Activated T-helper 2 cell treated with anti-CD3 and anti-CD28 coated beads, Interferon-gamma antibody, Interleukin-2, Interleukin-4, amounts not matched to agents 10 μg/mL and 5 μg/mL and 100 μg/mL, durations not matched to agents 14 hours and 24 hours and 36 hours (primary cell): ENCODE measurements at places on chromosomes 2 and 18. TPM values are rescaled to one million over a fixed set of nuclear protein-coding genes. Genes with fewer than 3 reads are reported as not detected.

- peaks cover 8% of the 10 kb centered on the region for H3K4me1 ChIP-seq
- no peak overlapping the region for H3K4me3 ChIP-seq
- no peak overlapping the region for H3K27ac ChIP-seq
- H3K27me3 ChIP-seq = peaks cover 6% of the 10 kb centered on the region
Observed at GRCh38 chr2:45287045-45287444, 277.8 kb upstream of the SIX2 start.

- H3K36me3 ChIP-seq = no peaks in the 10 kb centered on the region
- no peaks in the 10 kb centered on the region for H3K27me3 ChIP-seq
- no peaks in the 10 kb centered on the region for H3K4me1 ChIP-seq
- no peak overlapping the region for H3K27ac ChIP-seq
- no peak for DNase-seq
Observed at GRCh38 chr18:78919956-78920355, 59.7 kb upstream of the SALL3 start.

GRCh38 chr2:173221937-173222594 is 132.6 kb upstream of the CDCA7 start:
- peaks cover 5% of the 10 kb centered on the region for H3K36me3 ChIP-seq
- no peak for DNase-seq
- no peak overlapping the region for H3K27ac ChIP-seq
- peaks cover 6% of the 10 kb centered on the region for H3K4me1 ChIP-seq

CTNNA2 gene
- not detected in 2 replicates for total RNA-seq

GRCh38 chr2:184834699-184835397 is 236.5 kb downstream of the ZNF804A start:
- H3K27me3 ChIP-seq = no peaks in the 10 kb centered on the region
- no peak for DNase-seq
- no peaks in the 10 kb centered on the region for H3K36me3 ChIP-seq
- H3K27ac ChIP-seq = no peak overlapping the region
- no peak overlapping the region for H3K4me3 ChIP-seq
- H3K4me1 ChIP-seq = no peaks in the 10 kb centered on the region

DNA sequence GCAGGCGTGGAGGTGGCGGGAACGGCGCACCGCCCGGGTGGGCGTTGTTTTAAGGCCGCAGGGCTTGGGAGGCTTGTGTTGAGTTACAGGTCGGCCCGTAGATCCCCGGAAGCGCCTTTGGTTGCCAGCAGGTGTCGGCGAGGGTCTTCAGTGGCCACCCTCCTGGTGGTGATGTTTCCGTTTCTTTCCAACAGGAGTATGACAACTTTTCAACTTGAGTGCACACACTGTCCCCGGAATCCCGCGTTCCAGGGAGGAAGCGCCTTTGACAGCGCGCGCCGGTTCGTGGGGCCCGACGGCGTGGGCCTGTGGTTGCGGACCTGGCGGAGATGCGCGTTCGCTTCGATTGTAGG is 1.0 kb upstream of the HDAC4 start:
- H3K4me1 ChIP-seq = peaks cover 28% of the 10 kb centered on the region
- peaks cover 23% of the 10 kb centered on the region for H3K36me3 ChIP-seq
- H3K27me3 ChIP-seq = peaks cover 9% of the 10 kb centered on the region
- peak overlapping the region; percentile 91 for H3K4me3 ChIP-seq
- DNase-seq = no peak
- peak overlapping the region; percentile 99 for H3K27ac ChIP-seq

DNA sequence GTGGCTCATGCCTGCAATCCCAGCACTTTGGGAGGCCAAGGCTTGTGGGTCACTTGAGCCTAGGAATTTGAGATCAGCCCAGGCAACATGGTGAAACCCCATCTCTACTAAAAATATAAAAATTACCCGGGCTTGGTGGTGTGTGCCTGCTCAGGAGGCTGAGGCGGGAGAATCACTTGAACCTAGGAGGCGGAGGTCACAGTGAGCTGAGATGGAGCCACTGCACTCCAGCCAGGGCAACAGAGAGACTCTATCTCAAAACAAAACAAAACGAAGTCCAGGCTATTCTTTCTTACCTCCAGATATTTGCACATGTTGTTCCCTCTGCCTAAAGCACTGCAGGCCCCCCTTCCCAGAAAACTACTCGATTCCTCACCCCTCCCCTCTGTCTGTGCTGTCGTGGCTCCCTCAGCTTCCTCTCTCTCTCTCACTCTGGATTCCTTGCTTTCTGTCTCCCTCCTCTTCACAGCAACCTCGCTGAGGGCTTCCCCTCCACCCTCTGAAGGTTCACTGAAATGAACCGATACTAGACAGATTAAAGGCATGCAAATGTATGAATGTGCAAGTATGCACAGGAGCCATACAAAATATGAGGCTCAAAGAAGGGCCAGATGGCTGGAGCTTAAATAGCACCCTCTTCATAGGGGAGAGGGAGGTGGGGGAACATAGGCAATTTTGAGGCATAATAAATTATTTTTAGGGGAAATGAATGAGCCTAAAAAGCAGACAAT is 18.5 kb downstream of the TMEM177 start:
- peaks cover 6% of the 10 kb centered on the region for H3K4me1 ChIP-seq
- no peak for DNase-seq
- H3K4me3 ChIP-seq = no peak overlapping the region
- H3K27ac ChIP-seq = no peak overlapping the region

SH2D6 gene
- 0.48 and 1.3 TPM in 2 replicates for total RNA-seq

- H3K4me1 ChIP-seq = no peaks in the 10 kb centered on the region
- no peaks in the 10 kb centered on the region for H3K27me3 ChIP-seq
- no peak overlapping the region for H3K4me3 ChIP-seq
- H3K36me3 ChIP-seq = no peaks in the 10 kb centered on the region
- no peak overlapping the region for H3K27ac ChIP-seq
Observed at GRCh38 chr2:71595569-71595968, 142.2 kb downstream of the DYSF start.

DNA sequence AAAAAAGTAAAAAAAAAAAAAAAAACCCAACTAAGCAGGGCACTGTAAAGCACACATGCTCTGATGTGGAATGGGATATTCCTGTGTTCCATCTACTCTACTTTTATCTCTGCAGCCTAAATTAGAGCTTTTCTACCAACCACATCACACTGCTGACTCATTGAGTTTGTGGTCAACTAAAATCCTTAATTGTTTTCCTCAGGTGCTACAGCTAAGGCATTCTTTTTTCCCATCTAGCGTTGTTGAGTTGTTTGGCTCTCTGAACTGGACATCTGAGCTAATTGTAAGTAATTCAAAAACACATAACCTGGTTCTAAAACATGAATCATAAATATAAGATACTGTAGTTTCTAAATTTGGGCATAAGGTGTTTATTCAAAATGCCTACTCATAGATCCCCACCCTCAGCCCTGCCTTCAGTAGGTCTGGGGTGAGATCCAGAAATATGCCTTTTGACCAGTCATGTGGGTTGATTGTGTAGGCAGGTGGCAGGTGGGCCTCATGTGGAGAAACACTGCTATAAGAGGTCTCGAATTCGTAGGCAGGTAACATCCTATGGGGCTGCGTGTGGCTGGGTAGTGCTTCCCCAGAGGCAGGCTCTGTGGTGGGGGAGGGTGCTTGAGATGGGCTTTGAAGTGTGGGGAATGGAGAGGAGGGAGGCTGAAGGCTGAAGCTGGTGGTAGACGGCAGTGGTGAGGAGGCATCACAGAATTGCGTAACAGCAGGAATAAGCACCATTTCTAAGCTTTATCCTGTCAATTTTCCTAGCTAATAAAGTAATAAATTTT is 27.2 kb downstream of the ANKRD29 start:
- H3K4me1 ChIP-seq = peaks cover 9% of the 10 kb centered on the region
- DNase-seq = no peak
- no peak overlapping the region for H3K4me3 ChIP-seq
- H3K27me3 ChIP-seq = peaks cover 25% of the 10 kb centered on the region
- no peak overlapping the region for H3K27ac ChIP-seq

DNA sequence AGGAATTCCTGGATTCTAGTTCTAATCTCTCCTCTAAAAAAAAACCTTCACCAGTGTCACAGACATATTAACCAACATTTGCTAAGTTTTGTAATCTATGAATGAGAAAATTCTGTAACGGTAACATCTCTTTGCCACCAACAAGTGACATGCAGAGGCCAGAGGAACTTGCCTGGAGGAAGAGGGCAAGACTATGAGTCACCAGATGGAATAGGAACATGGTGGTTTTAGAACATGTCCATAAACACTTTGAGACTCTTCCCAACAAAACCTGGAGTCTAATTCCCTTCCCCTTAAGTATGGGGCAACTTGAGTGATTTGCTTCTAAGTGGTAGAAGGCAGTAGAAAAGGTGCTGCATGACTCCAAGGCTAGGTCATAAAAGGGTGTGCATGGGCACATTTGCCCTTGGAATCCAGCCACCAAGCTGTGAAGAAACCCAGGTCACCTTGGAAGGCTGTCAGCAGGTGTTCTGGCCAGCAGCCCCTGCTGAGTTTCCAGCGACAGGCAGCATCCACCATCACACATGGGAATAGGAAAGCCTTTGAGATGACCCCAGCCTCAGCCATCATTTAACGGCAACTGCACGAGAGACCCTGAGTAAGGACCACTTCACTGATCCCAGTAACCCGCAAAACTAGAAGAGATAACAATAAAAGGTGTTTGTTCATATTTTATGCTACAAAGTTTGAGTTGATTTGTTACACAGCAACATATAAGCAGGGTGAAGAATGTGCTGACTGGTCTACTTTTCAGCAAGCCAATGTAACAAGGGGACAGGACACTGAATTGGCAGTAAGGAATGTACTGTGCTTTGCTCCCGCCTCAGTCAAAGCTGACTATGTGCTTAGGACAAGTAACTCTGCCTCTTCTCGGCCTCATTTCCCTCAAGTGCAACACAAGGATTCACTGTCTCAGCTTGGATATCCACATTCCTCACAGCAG is 90.6 kb downstream of the SKA1 start:
- H3K4me3 ChIP-seq = no peak overlapping the region
- no peak for DNase-seq
- H3K4me1 ChIP-seq = no peaks in the 10 kb centered on the region
- H3K27ac ChIP-seq = no peak overlapping the region
- H3K36me3 ChIP-seq = no peaks in the 10 kb centered on the region
- no peaks in the 10 kb centered on the region for H3K27me3 ChIP-seq

GRCh38 chr2:120365236-120365793 is 19.4 kb downstream of the INHBB start:
- H3K27ac ChIP-seq = no peak overlapping the region
- no peaks in the 10 kb centered on the region for H3K4me1 ChIP-seq
- H3K4me3 ChIP-seq = no peak overlapping the region
- no peak for DNase-seq
- no peaks in the 10 kb centered on the region for H3K36me3 ChIP-seq
- H3K27me3 ChIP-seq = peaks cover 5% of the 10 kb centered on the region

DNA sequence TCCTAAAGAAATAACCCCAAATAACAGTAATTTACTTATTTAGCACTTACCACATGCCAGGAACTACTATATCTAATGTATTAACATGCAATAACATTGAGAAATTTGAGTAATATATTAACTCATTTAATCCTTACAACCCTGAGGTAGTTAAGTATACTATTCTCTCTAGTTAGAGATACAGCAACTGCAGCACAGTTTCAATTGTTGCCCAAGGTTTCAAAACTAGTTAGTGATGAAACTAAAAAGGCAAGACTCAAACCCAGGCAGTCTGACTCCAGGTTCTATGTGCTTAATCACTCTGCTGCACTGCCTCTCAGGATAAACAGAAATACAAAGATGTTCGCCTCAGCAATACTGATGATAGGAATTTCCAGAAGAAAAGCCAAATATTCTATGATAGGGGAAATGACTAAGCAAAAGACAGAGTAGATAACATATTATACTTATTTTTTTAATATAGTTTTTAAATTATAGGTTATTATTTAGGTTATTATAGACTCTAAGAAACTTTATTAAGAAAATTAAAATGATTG is 88.0 kb downstream of the SS18 start:
- no peak overlapping the region for H3K4me3 ChIP-seq
- no peak overlapping the region for H3K27ac ChIP-seq
- H3K36me3 ChIP-seq = no peaks in the 10 kb centered on the region
- DNase-seq = no peak

GRCh38 chr2:204032301-204032700 is 95.7 kb downstream of the ICOS start:
- DNase-seq = no peak
- H3K36me3 ChIP-seq = no peaks in the 10 kb centered on the region
- H3K27ac ChIP-seq = no peak overlapping the region
- H3K4me3 ChIP-seq = no peak overlapping the region
- peaks cover 5% of the 10 kb centered on the region for H3K27me3 ChIP-seq

- DNase-seq = no peak
- H3K27me3 ChIP-seq = no peaks in the 10 kb centered on the region
- H3K36me3 ChIP-seq = no peaks in the 10 kb centered on the region
- no peak overlapping the region for H3K4me3 ChIP-seq
- peaks cover 23% of the 10 kb centered on the region for H3K4me1 ChIP-seq
Observed at GRCh38 chr2:222877556-222878300, 16.9 kb downstream of the ACSL3 start.

MARCHF4 gene
- total RNA-seq = not detected in 2 replicates

DNA sequence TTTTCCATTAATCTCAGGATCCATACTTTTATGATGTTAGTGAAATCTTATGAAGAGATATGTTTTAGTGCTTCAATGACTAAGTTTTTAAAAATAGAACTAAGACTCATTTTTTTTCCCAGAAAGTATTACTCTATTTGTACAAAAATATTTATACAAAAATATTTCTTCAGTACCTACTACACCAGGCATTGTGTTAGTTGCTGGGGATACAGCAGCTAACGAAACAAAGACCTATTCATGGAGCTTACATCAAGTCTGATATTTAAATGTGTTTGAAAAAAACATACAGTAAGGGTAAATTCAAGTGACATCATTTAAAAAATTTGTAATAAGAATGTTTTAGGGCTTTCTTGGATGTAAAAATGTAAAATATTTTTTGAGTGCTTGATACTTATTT is 11.6 kb downstream of the VAPA start:
- no peak overlapping the region for H3K27ac ChIP-seq
- no peaks in the 10 kb centered on the region for H3K27me3 ChIP-seq
- no peak for DNase-seq
- H3K4me3 ChIP-seq = no peak overlapping the region

GRCh38 chr2:107064750-107065149 is 178.8 kb upstream of the ST6GAL2 start:
- no peaks in the 10 kb centered on the region for H3K4me1 ChIP-seq
- no peaks in the 10 kb centered on the region for H3K36me3 ChIP-seq
- H3K4me3 ChIP-seq = no peak overlapping the region
- H3K27ac ChIP-seq = no peak overlapping the region
- no peaks in the 10 kb centered on the region for H3K27me3 ChIP-seq
